ENCODE measurements at places on chromosomes 1 and 21.

DNA sequence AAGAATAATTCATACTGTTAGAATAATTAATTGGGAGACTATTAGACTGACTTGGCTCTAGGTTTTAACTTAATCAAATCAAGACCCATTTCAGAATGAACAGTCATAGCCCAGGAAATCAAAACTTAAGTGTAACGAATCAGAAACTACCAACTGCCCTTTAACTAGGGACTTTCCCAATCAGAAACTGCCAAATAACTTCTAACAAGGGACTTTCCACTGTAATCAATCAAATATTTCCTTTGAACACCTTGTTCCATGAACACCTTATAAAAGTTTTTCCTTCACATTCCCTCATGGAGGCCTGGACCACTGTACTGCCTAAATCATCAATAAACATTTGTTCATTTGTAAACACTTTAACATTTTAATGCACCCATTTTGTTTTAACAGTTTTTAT lies 1054.7 kb upstream of the TMPRSS15 start:
- DNase-seq = no peak

DNA sequence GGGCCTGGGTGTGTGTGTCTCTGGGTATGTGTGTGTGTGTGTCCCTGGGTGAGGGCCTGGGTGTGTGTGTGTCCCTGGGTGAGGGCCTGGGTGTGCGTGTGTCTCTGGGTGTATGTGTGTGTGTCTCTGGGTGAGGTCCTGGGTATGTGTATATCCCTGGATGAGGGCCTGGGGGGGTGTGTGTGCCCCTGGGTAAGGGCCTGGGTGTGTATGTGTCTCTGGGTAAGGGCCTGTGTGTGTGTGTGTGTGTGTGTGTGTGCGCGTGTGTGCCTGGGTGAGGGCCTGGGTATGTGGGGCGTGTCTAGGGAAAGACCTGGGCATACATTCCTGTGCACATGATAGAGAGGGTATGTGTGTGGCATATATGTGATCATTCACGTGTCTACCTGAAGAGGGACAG lies 155.1 kb upstream of the ZC3H12A start:
- no peak for DNase-seq

DNA sequence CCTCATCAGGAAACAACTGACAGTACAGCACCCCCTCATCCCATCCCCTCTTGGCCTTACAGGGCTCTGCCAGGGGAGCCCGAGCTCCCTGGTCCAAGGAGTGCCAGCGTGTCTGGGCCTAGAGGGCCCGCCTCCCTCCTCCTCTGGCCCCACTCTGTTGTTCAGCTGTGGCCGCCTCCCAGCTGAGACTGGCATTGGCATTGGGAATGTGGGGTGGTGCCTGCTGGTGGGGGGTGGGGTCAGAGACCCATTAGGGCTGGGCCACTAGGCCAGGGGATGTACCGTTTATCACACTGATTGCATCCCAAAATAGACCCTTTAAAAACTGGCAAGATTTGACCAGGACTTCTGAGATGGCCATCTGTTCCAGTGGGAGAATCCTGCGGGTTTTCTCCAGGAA lies 1.4 kb downstream of the LDLRAP1 start:
- no peak for DNase-seq

DNA sequence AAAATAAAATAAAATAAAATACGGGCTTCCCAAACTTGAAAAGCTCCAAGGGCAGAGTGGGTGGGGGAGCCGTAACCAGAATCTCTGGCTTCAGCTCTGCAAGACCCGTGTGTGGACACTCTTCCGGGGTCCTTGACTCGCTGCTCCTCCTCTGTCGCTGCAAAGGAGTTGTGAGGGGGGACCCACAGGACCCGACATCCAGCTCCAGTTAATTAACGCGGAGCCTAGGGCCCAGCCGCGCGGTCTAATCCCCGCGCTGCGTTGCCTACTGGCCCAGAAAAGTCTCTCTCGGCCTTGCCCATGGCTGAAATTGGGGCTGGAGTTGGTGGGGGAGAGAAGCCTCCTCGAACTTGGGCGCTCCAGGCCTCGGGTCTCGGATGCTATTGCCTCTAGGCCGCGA lies 1.8 kb downstream of the LMX1A start:
- DNase-seq = no peak

GRCh38 chr1:201169971-201170532 lies 15.8 kb upstream of the TMEM9 start:
- no peak for DNase-seq

- no peak for DNase-seq
Measured at GRCh38 chr1:71589005-71589404, 508.2 kb upstream of the ZRANB2 start.

- DNase-seq = no peak
Measured at GRCh38 chr1:55605155-55605554, 390.0 kb upstream of the USP24 start.

- no peak for DNase-seq
Measured at GRCh38 chr1:69985901-69986439, 219.4 kb downstream of the LRRC40 start.

- DNase-seq = no peak
Measured at GRCh38 chr1:13451399-13451965, 41.2 kb downstream of the PRAMEF20 start.

GRCh38 chr1:174818014-174818616 lies 181.6 kb upstream of the CACYBP start:
- no peak for DNase-seq

DNA sequence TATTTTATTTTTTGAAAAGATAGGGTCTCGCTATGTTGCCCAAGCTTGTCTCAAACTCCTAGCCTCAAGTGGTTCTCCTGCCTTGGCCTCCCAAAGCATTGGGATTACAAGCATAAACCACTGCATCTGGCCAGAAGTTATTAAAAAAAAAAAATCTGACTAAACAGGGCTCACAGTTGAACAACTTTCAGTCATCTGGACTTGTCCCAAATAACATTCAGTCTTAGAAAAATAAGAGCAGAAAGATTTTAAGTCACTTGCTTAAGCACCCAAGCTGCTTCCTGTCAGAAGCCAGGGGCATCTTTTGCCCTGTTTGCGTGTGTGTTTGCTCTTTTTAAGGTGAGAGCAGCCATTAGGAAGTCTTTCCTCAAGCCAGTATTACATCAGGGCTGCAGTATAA lies 286.8 kb downstream of the LMO4 start:
- DNase-seq = no peak

GRCh38 chr1:174626031-174627025 lies 178.6 kb downstream of the GPR52 start:
- DNase-seq = no peak

- no peak for DNase-seq
Measured at GRCh38 chr1:153231785-153232184, 14.4 kb downstream of the PRR9 start.

DNA sequence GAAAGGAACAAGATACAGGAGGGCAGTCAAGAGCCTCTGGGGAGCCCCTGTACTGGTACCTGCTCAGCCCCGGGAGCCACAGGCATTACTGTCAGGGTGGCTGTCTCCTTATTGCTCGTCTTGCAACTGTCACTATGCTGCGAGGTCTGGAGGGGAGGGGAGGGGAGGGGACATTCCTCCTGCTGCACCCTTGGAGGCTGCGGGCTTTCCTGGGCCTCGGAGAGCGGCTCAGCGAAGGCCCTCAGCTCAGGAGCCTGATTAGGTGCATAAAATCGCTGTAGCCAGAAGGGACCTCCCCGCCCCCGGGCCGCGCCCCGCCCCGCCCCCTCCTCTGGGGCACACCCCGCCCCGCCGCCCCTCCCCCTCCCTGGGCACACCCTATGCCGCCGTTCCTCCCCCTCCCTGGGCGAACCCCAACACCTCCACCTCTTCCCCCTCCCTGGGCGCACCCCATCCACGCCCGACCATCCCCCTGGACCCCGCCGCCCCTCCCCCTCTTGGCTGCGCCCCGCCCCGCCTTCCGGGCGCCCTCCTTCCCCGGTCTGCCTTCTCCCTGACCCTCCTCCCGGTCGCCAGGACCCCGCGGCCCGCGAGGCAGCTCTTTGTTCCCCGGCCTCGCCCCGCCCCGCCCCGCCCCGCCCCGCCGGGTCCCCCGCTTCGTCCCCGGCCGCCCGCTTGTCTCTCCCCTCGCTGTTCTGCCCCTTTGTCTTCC lies 35.5 kb downstream of the CACHD1 start:
- no peak for DNase-seq

DNA sequence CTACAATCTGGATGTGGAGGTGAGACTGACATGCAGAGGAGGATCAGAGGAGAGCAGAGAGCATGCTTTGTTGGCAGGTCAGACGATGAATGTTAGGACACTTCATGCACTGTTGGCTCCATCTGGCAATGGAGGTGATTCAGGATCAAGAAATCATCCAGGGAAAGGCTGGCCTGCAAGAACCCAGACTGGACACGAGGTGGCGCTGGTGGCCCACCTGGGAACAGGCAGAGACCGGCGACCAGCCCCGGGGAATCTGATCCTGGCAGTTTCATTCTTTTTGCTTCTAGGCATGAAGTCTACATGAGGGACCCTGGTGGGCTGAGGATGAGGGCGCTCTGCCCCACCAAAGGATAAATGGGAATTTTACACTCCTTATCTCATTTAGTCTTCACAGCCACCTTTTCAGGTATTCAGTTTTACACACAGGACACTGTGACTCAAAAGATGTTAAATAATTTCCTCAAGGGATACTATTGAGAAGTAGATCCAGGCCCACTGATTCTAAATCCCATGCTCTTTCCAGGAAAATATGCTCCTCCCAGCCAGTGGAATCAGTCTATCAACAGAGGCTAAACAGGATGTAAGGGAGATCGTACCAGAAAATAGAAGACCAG lies 26.2 kb upstream of the SCMH1 start:
- peak; percentile 68 for DNase-seq
